ENCODE measurements at places on chromosomes 3 and 15.
A peak's percentile ranks its signal among the peaks of the same experiment; 100 is the strongest.

- peak; percentile 50 for DNase-seq
Observed at GRCh38 chr3:141796081-141796888, 33.1 kb downstream of the GRK7 start.

GRCh38 chr3:43870120-43870519, 179.4 kb downstream of the ABHD5 start:
- no peak for DNase-seq

- DNase-seq, result no peak
Observed at GRCh38 chr3:99783011-99783573, 34.6 kb upstream of the CMSS1 start.

DNA sequence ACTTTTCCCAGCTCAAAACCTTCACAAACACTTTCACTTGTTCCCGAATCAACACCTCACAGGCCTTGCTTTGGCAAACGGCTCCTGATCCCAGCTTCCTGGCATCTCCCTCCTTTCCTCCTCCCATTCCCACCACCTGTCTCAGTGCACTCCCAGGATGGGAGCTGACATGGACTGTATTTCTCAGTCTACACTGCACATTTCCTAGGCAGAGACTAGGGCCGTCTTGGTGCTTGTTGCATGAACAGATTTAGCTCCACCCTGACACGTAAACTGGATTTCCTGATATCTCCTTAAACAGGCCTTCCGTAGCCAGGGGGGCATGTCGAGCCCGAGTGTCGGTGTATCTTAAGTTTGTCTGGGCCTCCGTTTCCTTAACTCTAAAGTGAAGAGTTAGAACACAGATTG, 790 bp upstream of the WHAMM start:
- no peak for DNase-seq

GRCh38 chr3:52291508-52292181, 4.0 kb downstream of the GLYCTK start:
- DNase-seq, result no peak

GRCh38 chr3:30169487-30169886, 436.9 kb upstream of the TGFBR2 start:
- DNase-seq, result no peak

GRCh38 chr3:124510290-124510689, 220.0 kb upstream of the UMPS start:
- no peak for DNase-seq

GRCh38 chr15:58987036-58987435, 427 bp upstream of the RNF111 start:
- no peak for DNase-seq

DNA sequence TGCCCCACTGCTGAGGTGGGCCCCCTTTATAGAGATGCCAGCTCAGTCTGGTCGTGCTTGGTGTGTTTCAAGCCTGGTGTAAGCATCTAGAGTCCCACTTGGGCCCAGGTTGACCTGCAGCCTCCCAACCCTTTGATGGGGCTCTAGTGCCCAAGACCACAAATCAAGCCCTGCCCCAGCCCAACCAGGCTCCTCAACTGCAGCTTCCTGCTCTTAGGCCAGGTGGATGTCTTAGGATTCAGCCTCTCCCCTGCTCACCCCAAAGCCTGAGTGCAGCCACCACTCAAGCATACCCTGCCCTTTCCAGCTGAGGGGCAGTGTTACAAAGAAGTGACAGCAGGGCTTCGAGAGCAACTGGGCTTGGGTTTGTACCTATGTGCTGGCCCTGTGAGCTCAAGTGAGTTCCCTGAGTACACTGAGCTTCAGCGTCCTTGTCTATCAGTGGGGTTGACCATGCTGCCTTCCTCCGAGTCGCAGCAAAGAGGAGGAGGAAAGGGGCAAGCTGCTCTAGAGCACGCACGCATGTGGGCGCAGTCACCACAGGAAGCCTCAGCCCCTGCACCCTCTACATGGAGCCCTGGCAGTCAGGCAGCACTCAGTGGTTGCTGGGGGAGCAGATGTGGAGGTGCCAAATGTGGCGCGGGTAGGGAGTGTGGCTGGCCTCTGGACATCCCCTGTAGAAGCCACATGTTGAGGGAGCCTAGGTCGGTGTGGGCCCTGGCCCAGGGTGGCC, 120.7 kb downstream of the EEFSEC start:
- no peak for DNase-seq

GRCh38 chr3:71563827-71564226, 19.7 kb downstream of the FOXP1 start:
- no peak for DNase-seq

DNA sequence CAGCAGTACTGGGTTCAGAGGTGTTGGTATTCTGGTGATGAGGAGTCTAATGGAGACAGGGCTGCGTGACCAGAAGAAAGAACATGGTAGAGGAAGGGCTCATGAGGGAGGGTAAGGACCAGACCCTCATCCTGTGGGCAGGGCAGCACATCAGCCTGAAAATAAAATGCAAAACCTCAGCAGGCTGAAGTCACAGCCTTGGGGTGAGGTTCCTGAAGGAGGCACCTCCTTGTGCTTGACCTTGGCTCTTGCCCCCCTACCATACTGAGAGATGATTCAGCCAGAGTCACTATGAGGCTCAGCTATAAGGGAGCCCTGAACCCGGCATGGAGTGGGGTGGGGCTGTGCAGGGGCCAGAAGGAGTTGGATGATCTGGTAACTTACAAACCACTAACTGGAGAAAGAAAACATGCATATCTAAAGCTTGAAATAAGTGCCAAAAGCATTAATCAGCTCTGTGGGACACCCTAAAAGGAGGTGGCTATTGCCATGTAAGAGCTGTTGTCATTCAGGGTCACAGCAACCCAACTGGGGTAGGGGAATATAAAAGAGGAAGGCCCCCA, 60.2 kb downstream of the CORO2B start:
- no peak for DNase-seq
